Type B pancreatic cell (in vitro differentiated cells): ENCODE measurements at places on chromosomes 6 and 20.

GRCh38 chr6:109396046-109396718 is 13.9 kb upstream of the CD164 start:
- peaks cover 3% of the 10 kb centered on the region for H3K4me1 ChIP-seq
- no peak overlapping the region for H3K4me3 ChIP-seq
- H3K27me3 ChIP-seq = no peaks in the 10 kb centered on the region
- no peak for DNase-seq
- H3K27ac ChIP-seq = no peak overlapping the region

DNA sequence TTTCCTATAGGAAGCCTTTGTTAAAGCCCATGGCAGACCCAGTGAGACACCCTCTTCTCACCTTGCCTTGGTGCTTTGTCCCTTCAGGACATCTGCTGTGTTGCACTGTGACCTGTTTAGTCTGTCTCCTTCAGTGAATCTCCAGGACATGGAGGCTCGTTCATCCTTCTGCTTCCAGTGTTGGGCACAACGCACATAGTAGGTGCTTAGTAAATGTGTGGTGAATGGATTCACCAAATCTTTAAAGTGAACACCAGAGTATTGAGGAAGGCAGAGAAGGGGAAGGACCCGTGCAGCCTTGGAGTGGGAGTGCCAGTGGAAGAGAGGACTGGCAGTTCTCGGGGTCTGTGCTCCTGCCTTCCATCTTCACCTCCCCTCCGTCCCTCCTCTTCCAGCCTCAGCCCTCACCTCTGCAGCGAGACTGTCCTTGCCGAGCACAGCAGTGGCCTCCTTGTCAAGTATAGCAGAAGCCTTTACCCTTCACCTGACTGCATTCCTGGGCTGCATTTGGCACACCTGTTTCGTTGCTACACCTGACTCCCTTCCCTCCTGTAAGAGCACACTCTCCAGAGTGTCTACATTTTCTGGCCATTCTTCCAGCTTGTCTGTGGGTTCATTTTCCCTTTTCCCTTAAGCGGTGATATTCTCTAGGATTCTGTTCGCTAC is 49.2 kb downstream of the ARID1B start:
- peak overlapping the region; percentile 87 for H3K27ac ChIP-seq
- H3K4me3 ChIP-seq = peak overlapping the region; percentile 1
- H3K27me3 ChIP-seq = no peaks in the 10 kb centered on the region
- DNase-seq = no peak
- H3K4me1 ChIP-seq = peaks cover 53% of the 10 kb centered on the region
- peaks cover 23% of the 10 kb centered on the region for H3K36me3 ChIP-seq

GRCh38 chr6:97465877-97466561 is 183.0 kb upstream of the MMS22L start:
- H3K36me3 ChIP-seq = no peaks in the 10 kb centered on the region
- no peak for DNase-seq
- H3K27me3 ChIP-seq = no peaks in the 10 kb centered on the region
- H3K4me3 ChIP-seq = no peak overlapping the region
- no peak overlapping the region for H3K27ac ChIP-seq

DNA sequence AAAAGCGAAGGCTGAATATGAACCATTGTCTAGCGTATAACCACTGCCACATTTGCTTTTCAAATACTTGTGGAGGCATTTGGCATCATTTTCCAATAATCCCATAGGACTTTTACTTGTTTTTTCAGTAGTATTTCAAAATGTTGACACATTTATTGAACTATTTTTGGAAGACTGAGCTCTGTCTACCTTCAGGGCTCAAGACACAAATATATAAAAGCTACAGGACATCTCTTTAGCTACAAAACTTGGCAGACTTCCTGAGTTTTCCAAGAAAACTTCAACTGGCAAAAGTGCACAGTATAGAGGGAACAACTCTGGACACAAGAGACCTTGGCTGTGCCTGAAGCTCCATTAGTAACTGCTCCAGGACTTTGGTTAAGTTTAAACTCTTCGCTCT is 13.4 kb downstream of the EPB41L2 start:
- H3K36me3 ChIP-seq = peaks cover 16% of the 10 kb centered on the region
- no peak for DNase-seq
- H3K27ac ChIP-seq = no peak overlapping the region
- no peak overlapping the region for H3K4me3 ChIP-seq

- no peak overlapping the region for H3K4me3 ChIP-seq
- no peak for DNase-seq
- H3K27me3 ChIP-seq = no peaks in the 10 kb centered on the region
- no peaks in the 10 kb centered on the region for H3K36me3 ChIP-seq
- H3K27ac ChIP-seq = no peak overlapping the region
Measured at GRCh38 chr6:163923658-163924411, 509.3 kb downstream of the QKI start.

DNA sequence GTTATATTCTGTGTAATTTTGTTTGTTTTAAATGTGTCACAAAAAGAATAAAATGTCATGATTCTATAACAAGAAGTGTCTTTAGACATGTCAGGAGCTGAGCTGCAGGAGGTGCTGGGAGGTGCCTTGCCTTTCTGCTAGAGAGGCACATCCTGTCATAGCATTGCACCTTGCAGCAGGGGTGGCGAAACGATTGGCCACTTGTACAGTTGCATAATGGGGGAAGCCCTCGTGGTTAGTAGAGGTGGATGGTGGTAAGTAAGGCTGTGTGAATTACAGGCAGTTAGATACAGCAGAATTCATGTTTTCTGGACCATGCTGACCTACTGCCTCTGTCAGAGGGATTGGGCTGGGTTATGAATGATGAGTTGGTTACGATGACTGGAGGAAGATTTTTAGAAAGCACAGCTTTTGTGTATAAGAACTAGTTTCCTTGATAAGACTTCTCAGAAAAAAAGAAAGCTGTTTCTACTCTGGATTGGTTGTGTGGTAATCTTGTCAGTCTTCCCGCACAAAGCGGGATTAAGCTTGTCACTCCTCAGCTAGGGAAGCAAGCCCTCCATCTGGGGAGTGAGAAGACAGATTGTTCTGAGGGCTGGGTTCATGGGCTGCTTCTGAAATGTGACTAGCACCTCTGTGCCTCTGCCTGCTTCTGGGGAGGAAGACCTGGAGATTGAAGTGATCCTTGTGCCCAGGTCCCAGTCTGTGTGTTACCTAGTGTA is 74.9 kb downstream of the FOXO3 start:
- H3K27me3 ChIP-seq = no peaks in the 10 kb centered on the region
- peaks cover 5% of the 10 kb centered on the region for H3K36me3 ChIP-seq
- no peak overlapping the region for H3K4me3 ChIP-seq
- peaks cover 40% of the 10 kb centered on the region for H3K4me1 ChIP-seq

DNA sequence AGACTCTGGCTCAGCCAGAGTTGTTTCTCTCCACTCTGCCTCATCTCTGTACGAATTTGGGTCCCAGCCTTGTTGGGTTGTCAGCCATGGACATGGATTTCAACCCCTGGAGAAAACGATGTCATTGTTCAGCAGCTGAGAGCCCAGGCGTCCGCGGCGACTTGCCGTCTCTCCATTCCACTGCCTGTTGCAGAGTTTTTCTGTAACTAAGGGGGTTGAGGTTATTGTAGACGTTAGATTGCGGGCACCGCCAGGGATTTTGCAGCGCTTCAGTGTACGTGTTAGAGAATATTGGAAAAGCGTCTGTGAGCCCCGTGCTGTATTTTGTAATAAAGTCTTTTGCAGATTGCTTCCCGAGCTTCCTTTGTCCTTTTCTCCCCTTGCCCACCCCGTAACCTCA is 13.1 kb upstream of the RBM38 start:
- peaks cover 4% of the 10 kb centered on the region for H3K4me1 ChIP-seq
- no peak overlapping the region for H3K27ac ChIP-seq
- H3K27me3 ChIP-seq = no peaks in the 10 kb centered on the region
- no peak for DNase-seq

- no peak for DNase-seq
- peaks cover 5% of the 10 kb centered on the region for H3K4me1 ChIP-seq
- H3K27me3 ChIP-seq = peaks cover 3% of the 10 kb centered on the region
- no peak overlapping the region for H3K4me3 ChIP-seq
- H3K36me3 ChIP-seq = no peaks in the 10 kb centered on the region
Measured at GRCh38 chr6:25695671-25696070, 43.7 kb downstream of the SCGN start.

DNA sequence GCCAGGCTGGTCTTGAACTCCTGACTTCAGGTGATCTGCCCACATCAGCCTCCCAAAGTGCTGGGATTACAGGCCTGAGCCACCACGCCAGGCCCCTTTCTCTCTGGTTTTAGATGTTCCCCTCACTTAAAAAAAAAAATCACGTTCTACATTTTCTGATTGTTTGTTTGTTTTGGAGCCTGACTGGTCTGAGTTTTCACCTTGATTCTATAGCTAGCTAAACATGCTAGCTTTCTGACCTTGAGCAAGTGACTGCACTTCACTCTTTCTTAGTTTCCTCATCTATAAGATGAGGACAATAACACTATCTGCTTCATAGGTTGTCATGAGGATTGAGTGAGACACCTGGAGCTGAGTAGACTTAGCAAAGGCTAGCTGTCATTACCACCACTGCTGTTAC is 43.7 kb downstream of the SHLD1 start:
- H3K4me1 ChIP-seq = no peaks in the 10 kb centered on the region
- H3K36me3 ChIP-seq = peaks cover 4% of the 10 kb centered on the region
- no peaks in the 10 kb centered on the region for H3K27me3 ChIP-seq
- no peak overlapping the region for H3K27ac ChIP-seq

DNA sequence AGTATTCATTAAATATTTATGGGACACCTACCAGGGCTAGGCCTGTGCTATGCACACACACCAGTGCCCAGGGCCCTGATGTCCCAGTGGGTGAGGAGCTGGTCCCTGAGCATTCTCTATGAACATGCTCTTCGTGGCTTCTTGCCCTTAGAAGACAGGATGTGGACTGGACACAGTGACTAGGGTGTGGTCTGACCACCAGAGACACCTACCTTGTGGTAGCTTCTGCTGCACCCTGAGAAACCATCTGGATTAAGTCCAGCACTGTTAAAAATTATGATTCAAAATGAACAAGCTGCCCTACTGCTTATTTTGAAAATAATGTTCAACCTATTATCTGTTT is 112.9 kb upstream of the RPS6KA2 start:
- H3K4me3 ChIP-seq = no peak overlapping the region
- H3K27me3 ChIP-seq = peaks cover 15% of the 10 kb centered on the region
- peaks cover 22% of the 10 kb centered on the region for H3K4me1 ChIP-seq
- no peak overlapping the region for H3K27ac ChIP-seq
- no peaks in the 10 kb centered on the region for H3K36me3 ChIP-seq
- DNase-seq = no peak

GRCh38 chr6:137775227-137775626 is 91.8 kb upstream of the TNFAIP3 start:
- peaks cover 8% of the 10 kb centered on the region for H3K4me1 ChIP-seq
- no peaks in the 10 kb centered on the region for H3K36me3 ChIP-seq
